BJ (cell line): ENCODE measurements at places on chromosomes 5 and 9. TPM values are rescaled to one million over a fixed set of nuclear protein-coding genes. Genes with fewer than 3 reads are reported as not detected.

GRCh38 chr9:117938086-117938485, 233.9 kb downstream of the TLR4 start:
- DNase-seq = no peak

DNA sequence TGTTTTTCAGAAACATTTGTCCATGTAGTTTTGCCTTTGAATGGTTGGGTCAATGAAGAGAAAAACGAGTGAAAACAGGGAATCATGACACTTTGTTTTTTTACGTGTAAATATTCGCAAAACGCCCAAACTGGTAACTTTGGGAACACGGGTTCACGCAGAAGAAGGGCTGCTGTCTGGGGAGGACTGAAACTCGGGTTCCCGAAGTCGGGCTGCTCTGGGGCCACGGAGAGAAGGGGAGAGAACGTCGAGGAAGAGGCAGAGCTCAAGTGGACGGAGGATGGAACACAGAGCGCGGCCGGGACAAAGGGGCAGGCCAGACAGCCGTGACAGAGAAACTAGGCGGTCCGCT, 478 bp upstream of the SETD9 start:
- no peak for DNase-seq

GRCh38 chr9:36781533-36781932, 208.8 kb downstream of the MELK start:
- DNase-seq = no peak

- DNase-seq = peak; percentile 65
Observed at GRCh38 chr5:96023518-96023917, 61.9 kb upstream of the ELL2 start.

- no peak for DNase-seq
Observed at GRCh38 chr9:88725300-88726019, 190.5 kb downstream of the NXNL2 start.

DNA sequence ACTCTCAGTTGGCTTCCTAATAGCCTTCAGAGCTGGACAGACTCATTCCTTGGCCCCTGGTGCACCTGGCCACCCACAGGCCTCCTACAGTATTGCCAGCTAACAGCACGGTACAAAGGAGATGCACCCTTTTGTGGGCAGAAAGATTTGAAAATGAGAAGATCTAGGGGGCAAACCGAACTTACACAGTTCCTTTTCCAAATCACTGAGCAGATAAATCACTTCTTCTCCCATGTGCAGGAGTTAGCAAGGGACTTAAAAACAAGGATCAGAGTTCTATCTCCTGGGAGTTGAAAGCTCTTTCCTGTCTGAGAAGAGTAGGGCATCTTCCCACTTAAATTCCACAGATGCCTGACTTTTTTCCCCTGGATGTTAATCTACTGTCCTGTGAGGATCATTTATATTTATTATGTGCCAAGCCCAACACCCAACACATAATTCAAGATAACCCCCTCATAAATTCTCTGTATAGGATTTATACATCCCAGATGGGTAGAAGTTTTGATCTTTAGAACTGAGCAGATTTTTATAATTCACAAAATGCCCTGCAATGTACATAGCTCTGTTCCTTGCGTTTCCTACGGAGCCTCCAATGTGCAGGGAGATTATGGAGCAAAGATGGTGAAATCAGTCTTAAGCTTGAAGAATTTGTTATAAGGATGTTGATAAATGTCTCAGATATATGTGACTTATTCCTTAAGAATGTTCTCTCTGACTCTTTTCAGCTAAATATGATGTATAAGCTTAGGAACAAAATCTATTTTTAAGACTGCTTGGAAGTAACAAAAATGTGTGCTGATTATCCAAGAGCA, 207.2 kb upstream of the DAPK1 start:
- no peak for DNase-seq

- no peak for DNase-seq
Observed at GRCh38 chr5:151534350-151534749, 56.8 kb downstream of the FAT2 start.

DNA sequence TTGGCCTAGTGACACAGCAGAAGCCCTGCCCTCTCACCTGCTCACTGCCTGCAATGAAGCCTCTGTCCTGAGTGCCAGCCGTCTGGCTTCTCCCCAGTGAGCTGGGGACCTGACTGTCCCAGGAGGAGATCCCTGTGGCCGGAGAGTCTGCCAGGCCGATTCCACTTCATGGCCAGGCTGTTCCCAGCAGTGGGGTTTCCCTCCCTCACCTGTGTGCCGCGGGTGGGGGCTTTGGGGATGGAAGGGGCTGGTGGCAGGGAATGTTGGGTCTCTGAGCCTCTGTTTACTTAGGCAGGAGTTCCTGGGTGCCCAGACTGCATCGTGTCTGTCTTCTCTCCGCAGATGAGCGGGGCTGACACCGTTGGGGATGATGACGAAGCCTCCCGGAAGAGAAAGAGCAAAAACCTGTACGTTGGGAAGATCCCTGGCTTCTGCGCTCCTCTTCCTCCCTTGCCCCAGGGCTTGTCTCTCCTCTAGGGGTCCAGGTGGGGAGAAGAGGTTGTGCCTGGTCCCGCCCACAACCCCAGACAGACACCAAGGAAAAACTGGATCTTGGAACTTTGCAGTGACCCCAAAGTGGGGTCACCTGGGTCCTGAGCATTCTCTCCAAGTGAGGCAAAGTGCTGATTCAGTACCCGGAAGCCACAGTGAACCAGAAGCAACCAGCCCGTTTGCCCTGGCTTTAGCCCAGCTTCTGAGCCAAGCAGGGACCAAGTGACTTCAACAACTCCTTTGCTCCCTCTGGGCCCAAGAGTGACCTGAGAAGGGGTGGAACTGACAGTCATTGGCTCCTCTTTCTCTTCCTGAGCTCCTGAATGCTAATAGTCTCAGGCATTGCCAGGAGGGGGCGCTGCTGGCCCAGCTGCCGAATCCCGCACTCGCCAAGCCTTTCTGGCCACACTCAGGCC, 127.7 kb downstream of the RGS3 start:
- no peak for DNase-seq

DNA sequence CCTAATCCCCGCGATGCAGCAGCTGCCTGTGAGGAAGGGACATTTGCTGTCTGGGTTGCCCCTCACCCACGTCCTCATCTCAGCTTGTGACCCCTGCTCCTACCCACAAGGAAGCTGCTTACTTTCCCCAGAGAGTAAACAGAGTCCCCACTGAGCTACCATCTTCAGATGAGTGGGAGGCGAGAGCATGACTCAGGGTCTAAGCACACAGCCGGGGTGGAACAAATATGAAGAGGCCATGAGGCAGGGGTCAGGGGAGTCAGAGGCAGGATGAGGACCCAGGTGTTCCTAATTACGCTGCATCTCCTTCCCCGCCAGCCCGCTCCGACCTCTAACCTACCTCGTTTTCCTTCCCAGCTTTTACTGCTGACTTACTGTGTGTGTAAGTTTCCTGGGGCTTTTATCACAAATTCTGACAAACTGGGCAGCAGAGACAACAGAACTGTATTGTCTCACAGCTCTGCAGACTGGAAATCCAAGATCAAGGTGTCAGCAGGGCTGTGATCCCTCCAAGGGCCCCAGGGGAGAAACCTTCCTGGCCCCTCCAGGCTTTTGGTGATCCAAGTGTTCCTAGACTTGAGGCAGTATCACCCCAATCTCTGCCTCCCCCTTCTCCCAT, 94.0 kb upstream of the DNAH5 start:
- peak; percentile 87 for DNase-seq

- DNase-seq = no peak
Observed at GRCh38 chr5:71591100-71591499, 4.0 kb downstream of the MCCC2 start.

DNA sequence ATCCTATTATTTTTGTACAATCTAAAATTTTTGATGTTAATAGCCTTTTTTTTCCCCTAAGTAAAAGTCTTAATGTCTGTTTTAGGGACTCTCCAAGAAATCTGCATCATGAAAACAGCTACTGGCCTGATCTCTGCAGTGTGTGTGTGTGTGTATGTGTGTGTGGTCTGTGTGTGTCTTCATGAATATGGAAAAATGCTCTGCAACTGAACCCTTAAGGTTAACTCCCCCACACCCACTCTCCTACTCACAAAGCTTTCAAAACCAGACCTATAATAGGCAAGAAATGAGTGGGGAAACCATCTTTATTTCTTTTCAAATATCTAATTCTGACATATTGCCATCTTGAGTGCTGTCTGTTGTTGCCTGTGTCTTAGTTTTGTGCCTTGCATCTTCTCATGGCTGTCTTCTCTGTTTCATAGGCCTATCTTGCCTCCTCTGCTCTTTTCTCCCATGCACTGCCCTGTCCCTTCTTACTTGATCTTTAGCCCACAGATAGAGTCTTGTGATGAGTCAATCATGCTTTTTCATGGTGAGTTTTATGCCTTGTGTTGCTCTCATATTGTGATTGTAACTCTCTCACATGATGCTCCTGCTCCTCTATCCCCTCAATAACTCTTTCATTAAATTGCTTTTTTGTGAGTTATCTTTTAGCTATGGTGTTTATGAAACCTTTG, 68.3 kb downstream of the CHSY3 start:
- no peak for DNase-seq

- no peak for DNase-seq
Observed at GRCh38 chr5:74526111-74526510, 114.4 kb downstream of the ENC1 start.

DNA sequence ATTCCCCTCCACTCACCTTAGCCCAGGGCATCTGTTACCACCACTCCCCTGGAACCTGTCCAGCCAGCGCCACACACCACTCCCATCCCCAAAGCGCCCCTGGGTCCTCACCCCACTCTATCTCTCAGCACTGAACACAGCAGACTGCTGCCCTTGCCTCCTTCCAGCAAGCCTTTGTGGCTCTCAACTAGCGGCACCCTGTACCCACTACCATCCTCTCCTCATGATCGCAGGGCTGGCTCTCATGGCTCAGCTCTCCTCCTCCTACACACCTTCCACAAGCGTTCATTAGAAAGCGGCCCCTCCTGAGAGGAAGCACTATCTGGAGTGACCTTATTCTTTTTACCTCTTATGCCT, 13.3 kb upstream of the BASP1 start:
- no peak for DNase-seq

HINT2 gene
- 20.9 and 30.0 TPM in 2 replicates for polyA plus RNA-seq
